Mesenteric fat pad (tissue), 1 donor: ENCODE measurements at places on chromosomes 6 and 20.

DNA sequence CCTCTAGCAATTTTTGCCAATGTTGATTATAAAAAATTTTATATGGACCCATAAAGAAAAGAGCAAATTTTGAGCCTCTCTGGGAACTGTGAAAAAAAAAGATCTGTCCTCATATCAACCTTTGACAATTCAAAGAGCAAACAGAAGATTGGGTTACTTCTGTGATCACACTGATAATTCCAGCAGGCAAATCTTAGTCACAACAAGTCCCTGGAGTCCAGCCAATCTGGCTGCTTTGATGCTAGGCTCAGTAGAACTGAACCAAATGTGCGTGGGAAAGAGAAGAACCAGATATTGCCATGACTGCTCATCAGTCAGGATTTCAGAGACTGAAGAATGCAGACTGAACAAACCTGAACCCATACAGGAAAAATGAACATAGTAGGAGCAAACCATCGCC, 438.4 kb upstream of the FLRT3 start:
- DNase-seq = no peak

- peak; percentile 72 for DNase-seq
Observed at GRCh38 chr6:168411130-168411529, 29.9 kb upstream of the SMOC2 start.

DNA sequence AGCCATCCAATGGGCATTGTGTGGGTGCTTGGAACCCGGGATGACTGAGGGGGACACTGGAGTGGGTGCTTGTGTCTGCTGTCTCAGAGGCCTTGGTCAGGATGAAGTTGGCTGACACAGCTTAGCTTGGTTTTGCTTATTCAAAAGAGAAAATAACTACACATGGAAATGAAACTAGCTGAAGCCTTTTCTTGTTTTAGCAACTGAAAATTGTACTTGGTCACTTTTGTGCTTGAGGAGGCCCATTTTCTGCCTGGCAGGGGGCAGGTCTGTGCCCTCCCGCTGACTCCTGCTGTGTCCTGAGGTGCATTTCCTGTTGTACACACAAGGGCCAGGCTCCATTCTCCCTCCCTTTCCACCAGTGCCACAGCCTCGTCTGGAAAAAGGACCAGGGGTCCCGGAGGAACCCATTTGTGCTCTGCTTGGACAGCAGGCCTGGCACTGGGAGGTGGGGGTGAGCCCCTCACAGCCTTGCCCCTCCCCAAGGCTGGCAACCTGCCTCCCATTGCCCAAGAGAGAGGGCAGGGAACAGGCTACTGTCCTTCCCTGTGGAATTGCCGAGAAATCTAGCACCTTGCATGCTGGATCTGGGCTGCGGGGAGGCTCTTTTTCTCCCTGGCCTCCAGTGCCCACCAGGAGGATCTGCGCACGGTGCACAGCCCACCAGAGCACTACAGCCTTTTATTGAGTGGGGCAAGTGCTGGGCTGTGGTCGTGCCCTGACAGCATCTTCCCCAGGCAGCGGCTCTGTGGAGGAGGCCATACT, 49.4 kb downstream of the PYGB start:
- DNase-seq = no peak

GRCh38 chr20:13259921-13260320, 38.8 kb downstream of the ISM1 start:
- no peak for DNase-seq

DNA sequence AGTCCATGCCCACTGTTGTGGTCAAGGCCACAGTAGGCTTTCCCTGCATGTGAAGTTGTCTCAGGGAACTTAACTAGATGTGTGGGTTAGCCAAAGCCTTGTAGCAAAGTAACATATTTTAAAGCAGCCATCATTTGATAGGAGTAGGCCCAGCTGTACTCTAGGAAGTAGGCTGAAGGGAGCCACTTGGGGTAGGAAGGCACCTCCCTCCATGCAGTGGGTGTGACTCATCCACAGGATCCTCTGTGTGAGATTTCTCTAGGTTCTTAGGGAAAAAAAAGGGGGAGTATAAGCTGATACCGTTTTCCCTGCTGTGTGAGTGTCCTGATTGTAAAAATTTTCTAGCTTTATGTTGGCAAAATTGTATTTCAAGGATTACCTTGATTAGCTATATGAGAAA, 44.7 kb downstream of the VAPB start:
- DNase-seq = no peak

- no peak for DNase-seq
Observed at GRCh38 chr6:154986787-154987235, 8.3 kb upstream of the TIAM2 start.

DNA sequence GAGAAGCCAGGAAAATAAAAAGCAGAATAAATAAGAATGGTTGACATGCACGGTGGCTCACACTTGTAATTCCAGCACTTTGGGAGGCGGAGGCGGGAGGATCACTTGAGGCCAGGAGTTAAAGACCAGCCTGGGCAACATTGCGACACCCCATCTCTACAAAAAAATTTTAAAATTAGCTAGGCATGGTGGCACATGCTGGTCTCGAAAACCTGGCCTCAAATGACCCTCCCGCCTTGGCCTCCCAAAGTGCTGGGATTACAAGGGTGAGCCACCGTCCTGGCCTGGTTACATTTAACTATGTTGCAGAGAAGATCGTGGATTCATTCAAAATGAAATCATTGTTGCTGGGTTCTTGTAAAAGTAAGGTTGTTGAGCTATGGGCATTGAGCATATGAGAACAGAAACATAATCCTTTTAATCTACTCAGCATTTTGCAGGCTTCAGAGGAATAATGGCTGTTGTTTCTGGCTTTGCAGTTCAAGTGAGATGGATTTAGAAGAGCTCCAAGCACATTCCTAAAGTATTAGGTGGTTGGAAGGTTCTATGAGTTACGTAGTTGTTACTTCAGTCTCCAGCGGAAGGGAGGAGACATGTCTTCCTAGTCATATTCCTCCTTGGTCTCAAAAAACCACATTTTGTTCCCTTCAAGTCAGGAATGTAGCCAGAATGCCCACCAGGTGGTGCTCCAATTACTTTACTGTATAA, 45.6 kb upstream of the RAB23 start:
- no peak for DNase-seq

GRCh38 chr6:106122306-106122918, 36.3 kb downstream of the PRDM1 start:
- no peak for DNase-seq

GRCh38 chr6:80543598-80544222, 437.2 kb downstream of the BCKDHB start:
- DNase-seq = no peak

DNA sequence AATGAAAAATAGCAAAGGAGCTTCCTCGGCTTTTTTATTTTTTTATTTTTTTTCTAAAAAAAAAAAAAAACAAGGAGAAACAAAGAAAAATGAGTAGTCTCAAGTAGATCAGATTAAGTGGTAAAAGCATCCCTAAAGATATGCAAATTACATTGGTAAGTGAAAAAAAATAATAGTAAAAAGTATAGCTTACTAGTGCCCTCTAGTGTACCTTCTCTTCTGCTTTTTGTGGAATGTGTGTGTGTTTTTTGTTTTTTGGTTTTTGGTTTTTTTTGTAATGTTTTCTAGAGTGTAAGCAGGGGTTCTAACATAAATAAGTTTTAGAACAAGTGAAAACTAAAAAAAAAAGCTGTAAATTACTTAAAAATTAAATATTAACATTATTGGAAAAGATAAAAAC, 1062.0 kb downstream of the HACE1 start:
- DNase-seq = no peak

DNA sequence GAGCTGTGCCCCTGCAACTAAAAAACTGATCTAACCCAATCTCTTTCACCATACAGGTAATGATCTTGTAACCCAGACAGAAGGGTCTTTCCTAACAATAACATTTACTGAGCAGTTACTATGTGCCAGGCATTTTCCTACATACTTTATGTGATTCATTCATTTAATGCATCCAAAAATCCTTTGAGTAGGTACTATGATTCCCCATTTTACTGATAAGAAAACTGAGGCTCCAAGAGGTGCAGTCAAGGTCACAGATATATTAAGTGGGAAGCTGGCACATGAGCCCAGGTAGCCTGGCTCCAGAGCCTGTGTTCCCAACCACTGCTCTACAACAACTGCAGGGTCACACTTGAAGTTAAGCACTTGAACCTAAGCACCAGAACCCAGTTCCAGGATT, 87.6 kb downstream of the NCR2 start:
- no peak for DNase-seq

GRCh38 chr6:167704396-167704901, 122.3 kb upstream of the AFDN start:
- peak; percentile 68 for DNase-seq

DNA sequence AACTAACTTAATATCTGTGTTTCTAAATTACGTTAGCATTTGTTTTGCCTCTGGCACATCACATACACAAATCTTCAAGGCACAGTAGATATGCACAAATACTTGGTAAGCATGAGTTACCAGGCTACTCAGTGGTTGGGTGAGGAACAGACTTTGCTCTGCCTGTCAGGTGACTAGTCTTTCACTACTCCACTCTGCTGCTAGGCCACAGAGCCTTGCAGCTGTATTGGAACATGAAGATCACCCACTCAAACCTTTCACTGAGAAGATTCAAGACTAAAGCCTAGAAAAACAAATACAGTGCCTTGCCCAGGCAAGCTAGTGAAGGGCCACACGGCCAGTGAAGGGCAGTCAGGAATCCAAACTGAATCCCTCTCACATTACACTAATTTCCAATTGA, 47.0 kb downstream of the DTNBP1 start:
- no peak for DNase-seq

- DNase-seq = no peak
Observed at GRCh38 chr6:133894795-133895358, 6.0 kb downstream of the TCF21 start.

GRCh38 chr6:166106076-166106686, 61.5 kb downstream of the TBXT start:
- no peak for DNase-seq

GRCh38 chr6:140845701-140846100, 1287.0 kb upstream of the GJE1 start:
- DNase-seq = no peak

- no peak for DNase-seq
Observed at GRCh38 chr6:136798044-136798443, 5.8 kb upstream of the MAP3K5 start.

DNA sequence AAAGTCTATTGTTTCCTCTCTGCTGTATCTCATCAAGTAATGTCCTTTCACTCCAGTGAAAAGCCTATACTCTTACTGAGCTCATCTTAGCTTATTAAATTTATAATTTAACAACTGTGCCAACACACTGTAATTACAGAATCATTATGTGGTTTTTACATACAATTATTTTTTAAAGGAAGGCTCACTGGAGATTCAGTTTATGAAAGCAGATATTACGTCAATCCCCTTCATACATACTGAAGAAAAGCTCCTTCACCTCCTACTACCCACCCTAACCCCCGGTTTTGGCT, 28.1 kb downstream of the ARHGAP18 start:
- DNase-seq = no peak
